ENCODE measurements at places on chromosomes 2 and 18.

GRCh38 chr2:212451786-212452231 lies 86.8 kb downstream of the ERBB4 start:
- DNase-seq: no peak

GRCh38 chr2:12391116-12391515 lies 325.6 kb upstream of the TRIB2 start:
- DNase-seq: no peak

- DNase-seq: no peak
Observed at GRCh38 chr18:3901811-3902210, 451.8 kb downstream of the TGIF1 start.

GRCh38 chr18:24543795-24544498 lies 83.5 kb downstream of the HRH4 start:
- no peak for DNase-seq

GRCh38 chr2:238689871-238690389 lies 158.0 kb upstream of the TWIST2 start:
- DNase-seq: no peak

DNA sequence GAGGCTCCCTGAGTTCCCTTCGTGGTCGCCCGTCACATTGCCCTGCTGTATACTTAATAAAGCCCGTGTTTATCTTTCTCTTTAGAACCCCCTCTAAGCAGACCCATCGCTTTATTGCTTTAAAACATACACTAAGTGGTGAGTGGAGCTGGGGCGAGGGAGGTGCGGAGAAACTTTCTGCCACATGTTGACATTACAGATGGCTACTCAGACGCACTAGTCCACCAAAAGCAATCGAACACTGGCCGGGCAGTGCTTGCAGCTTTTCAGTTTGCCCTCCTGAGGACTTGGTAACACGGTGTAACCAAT lies 859 bp upstream of the COLEC12 start:
- no peak for DNase-seq

GRCh38 chr2:88563129-88563528 lies 64.1 kb downstream of the EIF2AK3 start:
- no peak for DNase-seq

- DNase-seq: no peak
Observed at GRCh38 chr18:65093346-65093745, 657.5 kb upstream of the CDH7 start.

All from stimulated activated CD4-positive, alpha-beta T cell treated with anti-CD3 and anti-CD28 coated beads, Interleukin-15, amount 100 ng/mL, for 1 hour (primary cell).